Lower leg skin (tissue), 4 donors: ENCODE measurements at places on chromosomes 16 and 17.

- DNase-seq = peak; percentile 95
Observed at GRCh38 chr17:10327640-10328039, 45.2 kb downstream of the MYH13 start.

DNA sequence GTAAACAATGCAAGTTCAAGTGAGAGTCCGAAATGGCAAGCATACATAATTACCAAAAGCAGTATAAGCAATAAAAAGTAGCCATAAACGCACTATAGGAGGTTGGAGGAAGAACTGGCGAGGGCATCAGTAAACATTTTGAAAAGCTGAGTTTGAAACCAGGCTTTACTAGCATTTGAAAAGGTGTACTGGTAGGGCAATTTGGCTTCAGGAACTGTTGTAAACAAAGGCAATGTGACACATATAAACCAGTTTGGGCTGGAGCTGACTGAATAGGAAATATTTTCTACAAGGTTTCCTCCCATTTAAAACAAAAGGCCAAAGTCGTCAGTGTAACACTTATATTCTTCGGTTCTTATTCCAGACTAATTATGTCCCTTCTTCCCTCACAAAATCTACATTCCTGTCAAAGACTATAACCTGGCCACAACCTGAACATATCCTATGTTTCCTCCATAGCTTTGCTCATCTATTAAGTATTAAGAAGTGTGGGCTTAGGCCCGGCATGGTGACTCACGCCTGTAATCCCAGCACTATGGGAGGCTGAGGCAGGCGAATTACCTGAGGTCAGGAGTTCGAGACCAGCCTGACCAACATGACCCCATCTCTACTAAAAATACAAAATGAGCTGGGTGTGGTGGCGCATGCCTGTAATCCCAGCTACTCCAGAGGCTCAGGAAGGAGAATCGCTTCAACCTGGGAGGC, 7.8 kb downstream of the CBX1 start:
- no peak for DNase-seq

GRCh38 chr17:49519781-49520180, 24.7 kb downstream of the NGFR start:
- DNase-seq = peak; percentile 82

DNA sequence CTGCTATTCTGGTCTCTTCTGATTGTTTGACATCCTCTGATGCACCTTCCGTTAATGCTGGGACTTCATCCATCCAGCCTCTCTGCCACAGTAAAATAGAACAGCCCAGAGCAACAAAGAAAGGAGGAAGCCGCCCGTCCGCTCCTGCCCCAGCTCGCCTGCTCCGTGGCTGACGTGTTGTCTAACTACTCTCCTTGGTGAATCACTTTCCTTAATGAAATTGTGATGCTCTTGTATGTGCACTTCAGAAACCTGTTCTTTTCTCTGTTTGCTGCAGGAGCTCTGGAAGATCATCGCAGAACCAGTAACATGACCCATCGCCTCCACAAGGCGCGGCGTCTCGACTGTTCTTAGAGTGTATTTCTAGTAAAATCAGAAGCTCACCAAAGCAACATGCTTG, 24.3 kb downstream of the METTL22 start:
- no peak for DNase-seq

GRCh38 chr17:11772031-11772430, 173.8 kb downstream of the DNAH9 start:
- no peak for DNase-seq

- no peak for DNase-seq
Observed at GRCh38 chr16:5228369-5228768, 130.8 kb upstream of the EEF2KMT start.

DNA sequence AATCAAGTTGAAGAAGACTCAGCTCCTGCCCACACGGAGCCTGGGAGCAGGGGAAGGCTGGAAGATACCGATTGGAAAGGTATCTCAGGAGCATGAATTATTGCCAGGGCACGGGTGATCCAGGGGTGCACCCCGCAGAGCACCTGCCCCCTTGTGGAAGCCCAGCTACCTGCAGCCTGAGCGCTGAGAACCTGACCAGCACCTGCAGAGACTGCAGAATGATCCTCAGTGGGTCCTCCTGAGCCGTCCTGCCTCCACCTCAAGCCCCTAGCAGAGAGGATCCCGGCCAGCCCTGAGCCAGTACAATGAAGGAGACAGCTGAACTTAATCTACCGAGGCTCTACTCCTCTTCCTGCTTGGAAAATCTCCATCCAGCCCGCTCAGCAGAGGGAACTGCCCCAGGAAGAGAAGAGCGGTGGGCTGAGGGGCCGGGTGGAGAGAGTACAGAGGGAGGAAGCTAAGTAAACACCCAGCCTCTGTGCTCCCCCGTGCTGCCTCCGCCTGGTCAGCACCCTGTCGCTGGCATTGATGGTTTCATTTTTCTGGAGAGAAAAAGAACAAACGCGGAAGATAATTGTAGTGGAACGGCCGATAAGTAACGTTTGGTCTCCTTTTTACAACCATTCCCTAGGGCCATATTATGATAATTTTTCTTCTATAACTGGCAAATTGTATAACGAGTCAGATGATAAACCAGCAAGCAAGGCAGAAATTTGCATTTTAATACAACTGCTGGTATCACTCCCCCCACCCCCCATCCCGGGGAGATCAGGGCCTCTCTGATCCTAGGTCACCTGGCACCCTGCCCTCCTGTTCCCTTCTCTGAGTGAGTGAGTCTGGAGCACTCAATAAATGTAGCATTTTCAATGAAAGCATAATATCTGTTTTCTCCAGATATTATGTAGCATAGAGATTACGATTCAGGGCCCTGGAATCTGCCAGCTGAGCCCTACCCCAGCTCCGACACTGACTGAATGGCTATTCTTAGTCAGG, 204.5 kb upstream of the RPL38 start:
- DNase-seq = no peak

GRCh38 chr17:62045109-62045508, 20.0 kb downstream of the MED13 start:
- no peak for DNase-seq

DNA sequence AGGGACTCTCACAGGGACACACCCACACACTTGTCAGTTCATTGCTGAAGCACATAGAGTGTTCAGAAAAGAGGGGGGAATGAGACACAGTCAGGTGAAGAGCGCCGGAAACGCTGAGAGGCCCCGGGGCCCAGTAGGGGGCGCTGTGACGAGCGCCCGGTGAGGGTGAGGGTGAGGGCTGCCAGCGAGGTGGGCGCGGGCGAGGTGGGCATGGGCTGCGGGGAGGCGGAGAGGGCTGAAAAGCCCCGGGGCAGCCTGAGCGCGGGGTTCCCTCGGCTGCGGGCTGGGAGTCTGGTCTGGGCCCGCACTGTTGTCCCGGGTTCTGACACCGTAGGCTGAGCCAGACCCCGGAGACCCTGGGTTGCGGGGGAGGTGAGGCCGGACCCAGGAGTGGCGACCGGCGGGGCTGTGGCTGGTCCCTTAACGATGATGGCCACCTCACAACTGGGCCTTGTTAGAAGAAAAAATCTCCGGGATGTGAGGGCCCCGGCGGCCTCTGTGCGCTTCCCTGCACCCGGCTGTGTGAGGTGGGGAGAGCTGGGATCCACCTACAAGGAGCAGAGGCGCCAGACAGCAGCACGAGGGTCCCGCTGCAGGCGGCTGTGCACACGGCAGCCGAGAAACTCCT, 91.4 kb downstream of the C16orf78 start:
- DNase-seq = peak; percentile 74

GRCh38 chr17:79655672-79656290, 44.9 kb upstream of the RBFOX3 start:
- DNase-seq = peak; percentile 70

DNA sequence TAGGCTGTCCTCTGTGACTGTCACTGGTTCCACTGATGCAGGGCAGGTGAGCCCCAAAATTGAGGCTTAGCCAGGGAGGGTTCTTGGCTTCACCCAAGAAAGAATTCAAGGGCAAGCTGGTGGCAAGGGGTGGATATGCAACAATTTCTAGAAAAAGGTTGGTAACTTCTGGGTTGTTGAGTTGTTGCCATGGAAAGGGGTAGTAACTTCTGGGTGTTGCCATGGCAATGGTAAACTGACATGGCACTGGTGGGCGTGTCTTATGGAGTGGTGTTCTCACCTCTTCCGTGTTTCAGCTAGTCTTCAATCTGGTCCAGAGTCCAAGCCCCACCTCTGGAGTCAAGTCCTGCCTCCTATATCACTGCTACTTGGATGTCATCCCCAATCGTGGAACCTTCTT, 9.5 kb upstream of the GUCY2D start:
- no peak for DNase-seq
